ENCODE measurements at places on chromosomes 2 and 18. TPM values are rescaled to one million over a fixed set of nuclear protein-coding genes. Genes with fewer than 3 reads are reported as not detected.

STAT4 gene
- not detected for total RNA-seq

ALPI gene
- not detected for total RNA-seq

CNTNAP5 gene
- total RNA-seq = not detected

SMAD4 gene
- 76.5 TPM for total RNA-seq

DYSF gene
- total RNA-seq = 212 TPM

WDR35 gene
- total RNA-seq = 5.4 TPM

EVX2 gene
- not detected for total RNA-seq
